ENCODE measurements at places on chromosomes 2 and 18.
A peak's percentile ranks its signal among the peaks of the same experiment; 100 is the strongest.

DNA sequence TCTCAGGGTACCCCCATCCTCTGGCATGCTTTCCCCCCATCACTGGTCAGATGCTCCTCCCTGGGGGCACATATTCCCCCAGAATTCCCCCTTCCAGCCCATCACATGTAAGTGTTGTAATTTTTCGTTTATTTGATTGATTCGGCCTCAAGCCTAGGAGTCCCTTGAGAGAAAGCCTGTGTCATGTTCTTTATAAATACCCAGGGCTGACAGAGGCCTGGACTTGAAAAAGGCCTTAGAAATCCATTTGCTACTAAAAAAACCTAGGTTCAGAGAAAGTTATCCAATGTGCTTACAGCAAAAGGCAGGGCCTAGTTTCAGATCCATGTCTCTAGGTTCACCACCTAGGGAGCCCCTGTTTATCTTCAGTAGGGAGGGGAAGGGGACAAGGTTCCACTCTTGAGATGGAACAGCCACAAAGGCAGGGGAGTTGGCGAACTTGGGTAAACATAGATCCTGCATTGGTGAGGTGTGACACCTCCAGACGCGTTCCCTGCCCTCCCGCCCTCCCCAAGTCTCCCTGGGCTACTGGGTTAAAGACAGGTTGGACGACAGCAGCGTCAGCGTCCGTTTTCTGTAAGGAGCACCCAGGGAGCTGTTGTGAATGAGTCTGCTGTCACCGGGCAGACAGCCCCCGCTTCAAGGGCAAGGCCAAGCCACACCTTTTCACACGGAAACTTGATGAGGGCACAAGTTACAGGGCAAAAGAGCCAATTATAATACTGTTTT is 147.8 kb downstream of the EN1 start:
- no peak for DNase-seq

DNA sequence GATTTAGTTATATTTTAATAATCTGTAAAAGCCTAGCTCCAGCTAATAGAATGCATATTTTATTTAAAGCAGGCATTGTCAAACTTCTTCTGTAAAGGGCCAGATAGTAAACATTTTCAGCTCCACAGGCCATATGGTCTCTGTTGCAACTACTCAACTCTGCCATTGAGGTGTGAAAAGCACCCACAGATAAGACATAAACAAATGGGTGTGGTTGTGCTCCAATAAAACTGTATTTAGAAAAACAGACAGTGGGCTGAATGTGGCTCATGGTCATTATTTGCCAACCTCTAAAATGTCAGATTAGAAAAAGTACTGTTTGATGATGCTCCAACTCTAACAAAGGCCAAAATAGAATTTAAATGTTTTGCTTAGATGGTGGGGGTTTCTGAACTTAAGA is 519.9 kb downstream of the RNF144A start:
- no peak for DNase-seq

DNA sequence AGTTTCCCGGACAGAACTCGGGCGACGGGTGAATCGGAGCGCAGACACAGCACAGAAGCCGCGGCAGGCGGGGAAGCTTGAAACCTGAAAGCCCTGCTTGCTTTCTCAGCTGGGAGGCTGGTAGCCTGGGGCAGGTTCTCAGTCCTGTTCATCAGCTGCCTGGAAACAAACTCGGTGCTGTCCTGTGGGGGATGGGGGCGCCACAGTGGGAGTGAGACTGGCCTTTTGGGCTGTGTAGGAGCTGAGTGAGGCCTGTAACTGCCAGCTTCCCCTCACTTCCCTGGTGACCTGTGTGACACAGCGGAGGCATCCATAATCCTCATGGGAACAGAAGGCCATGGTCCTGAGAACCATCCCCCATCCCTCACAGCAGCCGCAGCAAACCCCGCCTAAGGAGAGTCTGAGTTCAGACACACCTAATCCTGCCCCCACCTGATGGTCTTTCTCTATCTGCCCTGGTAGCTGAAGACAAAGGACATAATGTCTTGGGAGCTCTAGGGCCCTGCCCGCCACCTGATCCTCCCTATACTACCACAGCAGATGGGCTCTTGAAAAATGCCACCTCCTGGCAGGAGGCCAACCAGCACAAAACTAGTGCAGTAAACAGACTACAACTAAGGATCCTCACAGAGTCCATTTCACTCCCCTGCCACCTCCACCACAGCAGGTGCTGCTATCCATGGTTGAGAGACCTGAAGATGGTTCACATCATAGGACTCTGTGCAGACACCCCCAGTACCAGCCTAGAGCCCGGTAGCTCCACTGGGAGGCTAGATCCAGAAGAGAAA is 52.7 kb upstream of the LDLRAD4 start:
- no peak for DNase-seq

DNA sequence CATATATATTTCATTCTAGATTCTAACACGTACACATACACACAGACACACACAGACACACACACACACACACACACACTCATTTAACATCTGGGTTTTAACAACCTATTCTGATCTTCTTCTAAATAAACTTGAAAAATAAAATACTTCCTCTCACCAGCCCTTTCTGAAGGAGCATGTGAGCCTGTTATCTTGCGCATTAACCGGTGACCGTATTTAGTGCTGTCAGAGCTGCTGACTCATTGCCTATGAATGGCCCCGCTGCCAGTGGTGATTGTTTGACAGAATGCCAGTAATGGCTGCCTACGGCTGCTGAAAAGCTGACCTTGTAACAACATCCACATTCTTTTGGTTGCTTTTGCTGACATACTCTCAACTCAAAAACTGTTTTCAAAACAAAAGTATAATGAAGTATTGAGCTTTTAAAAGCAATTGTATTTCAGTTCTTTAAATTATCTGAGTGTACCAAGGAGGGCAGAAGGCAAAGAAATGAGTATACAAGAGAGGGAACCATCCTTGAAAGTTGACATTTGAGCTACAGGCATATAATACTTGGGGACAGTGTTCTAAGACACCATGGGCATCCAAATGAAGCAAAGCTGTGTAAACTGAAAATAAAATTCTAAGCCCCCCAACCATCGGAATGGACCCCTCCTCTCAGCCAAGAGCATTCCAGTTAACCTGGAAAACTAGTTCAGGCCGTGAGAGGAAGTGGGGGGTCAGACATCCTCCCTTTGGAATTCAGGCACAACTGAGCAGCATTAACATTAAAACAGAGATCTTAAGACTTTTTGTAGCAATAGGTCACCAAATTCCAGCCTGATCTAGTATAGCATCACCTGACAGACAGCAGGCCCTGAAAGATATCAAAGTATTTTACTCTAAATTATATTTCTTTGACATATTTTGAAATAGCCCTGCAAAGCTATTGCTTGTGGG is 50.2 kb upstream of the DTNA start:
- DNase-seq = no peak

- DNase-seq = no peak
These were observed 254.4 kb downstream of the NBAS start for GRCh38 chr2:15306706-15307105.

GRCh38 chr2:237051861-237052260 is 33.8 kb upstream of the COPS8 start:
- no peak for DNase-seq

GRCh38 chr18:75047240-75047961 is 161.5 kb downstream of the PTGR3 start:
- no peak for DNase-seq

DNA sequence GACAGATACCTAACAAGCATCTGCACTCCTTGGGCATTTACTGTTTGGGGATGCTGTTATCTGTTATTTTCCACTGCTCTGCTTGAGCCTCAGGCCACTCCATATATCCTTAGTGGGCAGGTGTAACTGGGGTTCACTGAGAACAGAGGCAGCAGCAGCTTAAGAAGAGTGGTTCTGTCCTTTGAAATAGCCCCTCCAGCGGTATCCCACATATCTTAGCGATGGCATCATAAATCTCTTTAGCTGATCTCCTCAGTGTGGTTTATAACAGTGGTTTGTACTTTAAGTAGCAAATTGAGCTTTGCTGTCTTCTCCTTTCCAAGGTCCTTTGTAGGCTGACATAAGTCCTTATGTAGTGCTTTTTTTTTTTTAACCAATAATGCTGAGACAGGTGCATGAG is 79.7 kb upstream of the RPRM start:
- DNase-seq = no peak

- DNase-seq = no peak
These were observed 70.1 kb downstream of the OXER1 start for GRCh38 chr2:42693688-42694479.

- DNase-seq = no peak
These were observed 64.0 kb downstream of the NXPH2 start for GRCh38 chr2:138716183-138716582.

DNA sequence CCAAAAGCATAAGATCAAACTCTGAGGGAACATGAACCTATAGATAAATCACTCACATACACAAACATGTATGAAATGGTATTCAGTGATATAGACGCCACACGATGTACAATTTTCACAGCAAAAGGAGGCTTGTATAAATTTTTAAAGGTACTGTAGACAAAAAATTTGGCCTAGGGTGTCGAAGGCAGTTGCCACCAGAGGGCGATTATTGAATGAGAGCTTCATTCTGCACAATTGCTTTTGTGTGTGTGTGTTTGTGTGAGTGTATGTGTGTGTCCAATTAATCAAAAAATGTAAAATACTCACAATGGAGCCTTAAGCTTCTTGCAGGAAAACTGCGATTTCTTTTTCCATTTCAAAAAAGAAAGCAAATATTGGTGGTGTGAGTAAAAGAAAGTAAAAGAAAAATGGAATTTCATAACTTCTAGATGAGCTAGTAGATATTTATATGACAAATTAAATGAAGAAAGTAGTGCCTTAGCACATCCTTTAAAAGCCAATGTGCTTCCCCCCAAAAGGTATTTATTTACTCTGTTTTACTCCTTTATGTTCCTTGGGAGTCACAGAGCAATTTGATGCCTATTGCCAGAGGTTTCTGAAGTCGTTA is 800.1 kb downstream of the SATB2 start:
- DNase-seq = no peak

- peak; percentile 73 for DNase-seq
These were observed 95.1 kb downstream of the ZFP36L2 start for GRCh38 chr2:43131051-43131889.

GRCh38 chr18:35089891-35090550 is 48.8 kb downstream of the MAPRE2 start:
- DNase-seq = no peak

- DNase-seq = no peak
These were observed 24.4 kb downstream of the MBP start for GRCh38 chr18:77108001-77108692.

DNA sequence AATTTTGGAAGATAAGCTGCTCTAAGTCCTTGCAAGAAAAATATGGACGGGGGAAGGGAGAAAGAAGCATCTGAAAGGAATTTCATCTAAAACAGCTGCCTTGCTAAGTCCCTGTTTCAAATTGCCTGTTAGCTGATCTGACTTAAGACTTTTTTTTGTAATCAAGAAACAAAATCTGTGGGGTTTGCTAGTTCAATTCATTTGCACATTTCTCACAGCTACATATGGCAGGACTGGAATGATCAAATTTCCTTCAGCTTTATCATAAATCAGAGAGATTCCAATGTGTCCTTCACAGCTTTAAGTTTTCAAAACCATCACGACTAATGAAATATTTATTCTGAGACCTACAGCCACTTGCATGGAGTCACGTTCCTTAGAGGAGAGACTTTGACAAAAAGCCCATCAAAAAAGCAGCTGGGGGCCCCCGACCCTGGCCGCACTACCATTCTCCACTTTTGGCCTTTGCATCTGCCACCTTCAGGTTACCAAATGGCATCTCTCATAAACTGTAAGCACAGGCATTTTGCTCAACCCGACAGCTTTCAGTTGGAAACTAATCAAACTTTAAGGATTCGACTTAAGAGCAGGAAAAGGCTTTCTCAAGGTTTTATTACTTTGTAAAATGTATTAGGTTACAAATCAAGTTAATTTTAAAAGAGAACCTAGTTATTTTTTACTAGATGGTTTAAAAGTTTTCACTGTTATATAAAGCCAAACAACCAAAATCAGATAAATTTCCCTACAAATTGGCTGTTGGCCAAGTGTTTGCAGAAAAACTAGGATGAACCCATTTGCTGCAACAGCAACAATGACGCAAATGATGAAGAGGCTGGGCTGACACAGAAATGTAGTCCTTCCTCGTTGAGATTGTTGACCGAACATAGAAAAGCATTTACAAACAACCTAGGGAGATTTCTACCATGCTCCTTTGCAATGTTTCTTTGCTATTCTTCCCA is 100.4 kb upstream of the RND3 start:
- no peak for DNase-seq

DNA sequence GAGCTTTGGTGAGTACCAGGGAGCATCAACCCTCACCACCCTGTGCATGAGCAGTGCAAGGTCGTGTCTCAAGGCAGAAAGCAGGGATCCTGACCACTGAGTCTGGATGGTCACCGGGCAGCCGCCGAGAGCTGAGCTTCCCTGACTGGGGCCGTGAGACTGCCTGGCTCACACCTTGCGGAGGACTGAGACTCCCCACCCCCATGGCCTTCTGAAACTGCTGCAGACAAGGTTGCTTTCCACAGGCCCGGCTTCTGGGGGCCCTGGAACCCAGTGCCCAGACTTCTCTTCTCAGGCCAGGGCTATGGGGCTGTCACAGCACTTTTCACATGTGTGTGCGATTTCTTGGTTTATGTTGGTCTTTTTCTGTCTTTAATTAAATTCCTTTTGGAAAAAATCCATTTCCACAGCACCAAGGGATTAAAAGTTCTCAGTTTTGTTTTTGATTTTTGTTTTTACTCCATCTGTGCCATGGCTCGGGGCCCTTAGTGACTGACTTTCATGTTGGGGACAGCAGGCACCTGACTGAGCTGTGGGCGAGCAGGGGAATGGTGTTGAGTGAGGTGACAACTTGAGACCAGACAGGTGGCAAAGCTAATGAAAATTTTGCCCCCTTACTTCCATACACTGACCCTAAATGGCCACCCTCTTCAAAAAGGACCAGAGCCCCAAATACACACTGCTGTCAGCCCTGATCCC is 297.9 kb downstream of the CYP26B1 start:
- no peak for DNase-seq

DNA sequence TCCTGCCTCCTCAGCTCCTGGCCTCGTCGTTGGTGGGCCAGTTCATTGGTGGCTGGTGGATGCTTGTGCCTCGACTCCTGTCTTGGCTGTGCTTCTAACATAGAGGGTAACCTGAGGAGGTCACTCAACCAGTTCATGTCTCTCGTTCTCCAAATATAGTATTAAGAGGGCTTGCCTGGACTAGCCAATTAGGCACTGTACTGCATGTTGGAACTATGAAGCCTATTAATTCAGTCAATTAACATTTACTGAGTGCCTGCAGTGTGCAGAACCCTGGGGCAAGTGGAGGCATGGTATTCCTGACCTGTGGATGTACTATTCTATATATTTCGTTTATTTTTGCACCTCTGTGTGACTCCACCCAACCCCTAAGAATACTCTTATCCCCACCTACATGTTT is 89.9 kb upstream of the PELI1 start:
- DNase-seq = no peak

GRCh38 chr2:211035548-211036185 is 479.3 kb downstream of the CPS1 start:
- no peak for DNase-seq
